ENCODE measurements at places on chromosomes 2 and 18.

DNA sequence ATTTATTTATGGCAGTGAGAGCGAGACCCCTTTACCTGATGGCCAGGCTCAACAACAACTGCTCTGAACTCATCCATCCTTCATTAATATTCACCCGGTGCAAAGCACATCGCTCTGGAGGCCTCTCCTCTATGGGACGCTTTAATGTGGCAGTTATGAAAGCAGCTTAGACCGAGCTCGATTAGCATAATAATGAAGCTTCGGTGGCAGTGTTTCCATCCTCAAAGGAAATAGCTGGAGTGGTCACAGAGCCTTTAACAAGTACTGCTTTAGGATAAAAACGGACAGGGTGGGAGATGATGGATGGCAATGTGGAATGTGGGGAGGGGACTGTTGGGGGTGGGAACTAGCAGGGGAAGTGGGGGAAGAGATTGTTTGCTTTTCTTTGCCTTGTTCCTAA, 243.9 kb downstream of the SLC4A3 start:
- no peak for DNase-seq

DNA sequence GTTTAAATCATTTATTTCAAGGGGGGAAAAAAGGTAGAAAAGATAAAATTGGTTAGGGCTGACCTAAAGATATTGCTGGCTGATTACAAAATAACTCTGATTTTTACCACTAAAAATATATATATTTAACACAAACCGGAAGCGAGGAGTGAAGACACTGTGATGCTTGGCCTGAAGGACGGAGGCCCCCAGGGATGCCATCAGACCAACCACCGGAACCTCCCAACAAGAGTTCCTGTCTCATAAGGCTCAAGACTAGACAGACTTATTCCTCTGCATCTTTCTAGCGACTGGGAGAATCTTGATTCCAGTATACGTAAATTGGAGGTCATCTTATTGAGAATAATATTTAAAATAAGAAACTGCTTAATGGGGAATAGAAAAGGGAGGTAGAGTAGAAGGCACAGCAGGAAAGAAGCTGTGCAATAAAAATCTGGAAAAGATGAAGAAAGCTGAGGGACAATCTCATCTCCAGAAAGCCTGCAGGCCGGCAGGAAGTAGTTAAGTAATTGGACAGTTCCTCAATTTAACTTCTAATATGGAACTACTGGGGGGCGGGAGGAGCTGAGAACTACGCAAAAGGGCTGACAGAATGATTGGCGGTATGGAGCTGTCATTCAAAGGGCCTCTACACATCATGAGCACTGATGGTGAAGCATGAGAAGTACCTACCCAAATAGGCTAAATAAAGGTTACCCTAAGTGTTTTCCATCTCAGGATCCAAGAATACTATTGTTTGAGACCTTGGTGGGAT, 91.1 kb downstream of the DTNB start:
- no peak for DNase-seq

DNA sequence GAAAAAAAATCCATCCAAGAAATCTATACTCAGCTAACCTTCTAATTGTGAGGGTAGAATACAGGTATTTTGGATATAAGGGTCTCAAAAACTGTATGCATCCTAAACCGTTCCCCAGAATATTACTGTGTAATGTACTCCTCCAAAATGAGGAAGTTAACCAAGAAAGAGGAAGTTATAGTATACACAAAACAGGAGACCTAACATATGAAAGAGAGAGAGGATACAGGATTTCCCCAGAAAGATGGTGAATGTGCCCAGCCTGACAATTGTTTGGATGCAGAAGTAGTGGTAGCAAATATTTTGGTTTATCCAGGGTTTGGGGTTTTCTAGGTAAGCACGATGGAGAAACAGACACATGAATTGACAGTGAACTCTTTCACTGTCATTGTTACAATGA, 50.6 kb downstream of the GALNT3 start:
- no peak for DNase-seq

GRCh38 chr2:25794544-25795276, 83.6 kb downstream of the ASXL2 start:
- DNase-seq, result no peak

DNA sequence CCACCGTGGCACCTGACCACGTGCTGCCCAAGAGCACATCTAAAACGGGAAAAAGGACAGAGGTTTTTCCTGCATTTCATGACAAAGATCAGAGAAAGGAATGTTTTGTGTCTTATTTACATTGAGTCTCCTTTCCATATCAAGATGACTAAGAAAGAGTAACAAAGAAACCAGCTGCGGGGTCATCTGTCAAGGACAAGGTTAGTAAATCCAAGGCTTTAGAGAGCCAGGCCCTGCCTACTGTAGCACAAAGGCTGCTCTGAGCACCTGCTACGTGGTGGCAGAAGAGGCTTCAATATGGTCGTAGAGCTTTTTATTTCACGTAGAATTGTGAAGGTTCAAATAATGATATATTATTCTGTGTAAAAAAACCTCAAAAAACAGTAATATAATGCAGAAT, 51.0 kb downstream of the PRELID3A start:
- DNase-seq, result no peak

- DNase-seq, result no peak
Observed at GRCh38 chr18:8516371-8517250, 92.6 kb upstream of the RAB12 start.

DNA sequence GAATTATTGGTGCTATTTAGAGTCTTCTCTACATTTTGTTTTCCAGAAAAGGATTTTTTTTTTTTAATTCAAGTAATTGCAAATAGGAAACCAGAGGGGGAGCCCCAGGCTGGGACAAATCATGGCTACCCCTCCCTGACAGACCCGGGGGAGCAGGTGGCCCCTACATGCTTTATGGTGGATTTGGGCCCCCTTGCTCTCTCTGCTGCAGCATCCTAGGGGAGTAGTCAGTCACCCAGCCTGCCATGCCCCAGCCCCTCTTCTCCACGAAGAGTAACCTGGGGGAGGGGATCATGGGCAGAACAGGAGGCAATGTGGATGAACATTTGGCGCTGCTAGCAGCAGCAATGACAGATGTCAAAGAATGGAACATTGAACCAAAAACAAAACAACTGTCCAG, 4.6 kb downstream of the C2orf81 start:
- no peak for DNase-seq

GRCh38 chr18:21163647-21164547, 52.3 kb upstream of the ROCK1 start:
- no peak for DNase-seq

DNA sequence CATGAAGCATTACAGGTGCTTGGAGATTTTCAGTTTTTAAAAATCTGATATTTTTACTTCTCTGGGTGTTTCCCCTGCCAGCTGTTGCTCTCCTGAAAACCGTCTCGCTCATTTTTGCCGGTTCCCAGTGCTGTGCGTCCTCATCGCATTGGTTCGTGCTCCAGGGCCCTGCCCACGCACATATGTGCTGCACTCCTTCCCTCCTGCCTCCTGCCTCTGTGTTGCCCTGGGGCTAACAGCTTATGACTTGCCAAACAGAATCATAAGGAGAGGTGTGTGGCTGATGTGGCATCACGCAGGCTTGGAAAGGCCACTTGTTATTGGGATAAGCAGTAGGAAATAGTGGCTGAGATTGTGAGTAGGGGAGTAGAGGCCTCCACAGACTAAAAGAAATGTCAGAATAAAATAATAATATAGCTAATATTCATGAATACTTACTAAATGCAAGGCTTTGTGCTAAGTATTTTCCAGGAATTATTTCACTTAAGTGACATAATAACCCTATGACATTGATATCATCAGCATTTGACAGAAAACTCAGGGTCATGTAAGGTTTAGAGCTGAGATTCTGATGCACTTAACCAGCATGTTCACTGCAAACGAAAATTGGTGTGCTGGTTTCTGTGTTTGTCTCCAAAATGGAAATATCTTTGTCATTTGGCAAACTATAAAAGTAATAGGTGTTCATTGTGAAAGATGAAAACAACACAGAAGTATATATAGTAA, 53.5 kb downstream of the SLC4A1AP start:
- no peak for DNase-seq

DNA sequence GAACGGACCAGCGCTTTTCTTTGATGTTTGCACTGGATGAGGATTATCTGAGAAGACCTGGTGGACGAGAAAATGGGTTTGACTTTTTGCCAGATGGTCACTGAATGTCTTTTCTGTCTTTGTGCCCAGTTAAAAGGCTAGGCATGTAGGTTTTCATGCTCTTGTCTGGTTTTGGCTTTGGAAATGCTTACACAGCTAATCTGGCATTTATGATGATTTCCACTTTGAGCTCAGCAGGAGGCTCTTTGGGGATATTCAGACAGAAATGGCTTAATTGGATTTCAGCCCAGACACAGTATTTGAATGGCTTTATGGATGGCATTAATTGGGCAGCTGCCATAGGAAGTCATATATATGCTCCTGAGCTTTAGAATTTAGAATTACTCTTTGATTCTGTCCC, 59.6 kb downstream of the NCK2 start:
- DNase-seq, result no peak

- no peak for DNase-seq
Observed at GRCh38 chr2:43831543-43832294, 6.9 kb downstream of the ABCG5 start.

DNA sequence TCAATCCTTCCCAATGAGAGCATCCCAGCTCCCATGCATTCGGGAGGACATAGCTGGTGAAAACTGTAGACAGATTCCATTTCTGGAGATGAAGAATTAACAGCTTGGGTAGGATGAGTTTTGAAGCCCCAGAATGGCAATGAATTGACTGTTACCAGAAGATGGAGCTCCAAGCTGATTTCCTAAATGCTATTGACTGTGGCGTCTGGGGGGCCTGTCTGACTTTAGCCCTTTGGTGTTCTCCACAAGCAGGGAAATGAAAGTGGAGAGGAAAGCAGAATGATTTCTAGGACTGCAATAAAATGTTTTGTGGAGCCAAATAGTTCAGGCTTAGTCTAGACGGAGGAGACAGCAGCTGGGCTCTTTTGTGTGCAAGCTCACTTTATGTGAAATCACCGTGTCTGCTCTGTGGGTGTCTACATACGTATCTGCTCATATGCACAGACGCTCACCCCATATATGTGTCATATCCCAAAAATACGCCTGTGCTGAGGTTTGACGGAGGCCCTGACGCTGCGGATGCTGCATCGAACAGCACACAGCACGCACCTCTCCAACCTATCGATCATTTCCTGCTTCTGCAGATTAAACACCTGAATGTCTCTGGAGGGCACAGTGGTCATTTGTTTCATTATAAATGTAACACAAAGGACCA, 166.4 kb upstream of the PXDN start:
- DNase-seq, result no peak

DNA sequence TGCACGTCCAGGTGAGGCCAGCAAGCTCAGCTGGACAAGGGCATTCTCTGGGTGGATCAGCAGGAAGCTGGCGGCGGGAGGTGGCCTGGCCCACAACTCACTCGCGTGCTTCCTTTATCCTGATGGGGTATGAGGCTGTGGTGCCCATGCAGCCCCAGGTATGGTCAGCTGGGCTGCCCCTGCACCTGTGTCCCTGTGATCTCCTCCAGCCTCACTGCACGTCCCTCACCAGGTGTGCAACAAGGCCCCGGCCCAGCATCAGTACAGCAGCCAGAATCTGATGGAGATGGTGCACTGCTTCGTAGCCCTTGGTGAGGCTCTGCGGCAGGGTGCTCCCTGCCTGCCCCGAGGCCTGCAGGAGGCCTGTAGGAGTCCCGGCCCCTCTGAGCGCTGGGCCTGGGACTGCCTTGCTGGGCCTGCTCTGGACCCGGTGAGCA, 17.6 kb downstream of the MROH2A start:
- no peak for DNase-seq

DNA sequence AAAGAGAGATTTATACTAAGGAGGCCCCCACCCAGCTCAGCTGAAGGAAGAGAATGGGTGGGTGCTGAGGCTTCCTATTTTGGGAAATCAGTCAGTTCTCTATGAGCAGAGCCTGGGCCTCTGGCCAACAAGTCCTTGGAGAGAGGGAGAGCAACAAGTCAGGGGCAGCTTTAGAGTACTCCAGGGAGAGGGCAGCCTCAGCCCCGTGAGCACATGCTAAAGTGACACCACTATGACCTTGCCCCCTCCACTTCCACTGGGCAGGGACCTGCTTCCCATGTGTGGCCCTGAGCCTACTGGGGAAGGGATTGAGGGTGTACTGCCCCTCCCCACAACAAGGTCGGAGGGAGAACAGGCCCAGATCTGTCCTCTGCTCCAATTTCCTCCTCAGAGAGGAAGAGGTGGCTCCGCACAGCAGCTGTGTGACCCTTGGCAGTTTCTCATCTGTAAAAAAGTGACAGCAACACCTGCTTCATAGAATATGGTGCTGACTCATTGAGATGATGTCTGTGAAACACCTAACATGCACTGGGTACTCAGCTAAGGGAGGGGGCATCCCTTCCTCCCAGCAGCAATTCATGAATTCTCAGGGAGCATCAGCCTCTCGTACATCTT, 72.9 kb downstream of the CLHC1 start:
- no peak for DNase-seq

DNA sequence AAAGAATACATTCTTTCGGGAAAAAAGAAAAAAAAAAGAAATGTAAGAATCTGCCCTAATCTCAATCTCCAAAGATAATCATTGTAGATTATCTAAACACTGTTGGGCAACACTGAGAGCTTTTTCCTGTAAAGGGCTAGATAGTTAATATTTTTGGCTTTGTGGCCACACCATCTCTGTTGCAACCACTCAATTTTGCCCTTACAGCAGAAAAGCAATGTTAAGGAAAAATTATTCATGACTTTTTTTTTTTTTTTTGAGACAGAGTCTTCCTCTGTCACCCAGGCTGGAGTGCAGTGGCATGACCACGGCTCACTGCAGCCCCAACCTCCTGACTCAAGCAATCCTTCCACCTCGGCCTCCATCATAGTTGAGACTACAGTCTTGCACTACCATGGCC, 17.3 kb upstream of the FZD5 start:
- no peak for DNase-seq

DNA sequence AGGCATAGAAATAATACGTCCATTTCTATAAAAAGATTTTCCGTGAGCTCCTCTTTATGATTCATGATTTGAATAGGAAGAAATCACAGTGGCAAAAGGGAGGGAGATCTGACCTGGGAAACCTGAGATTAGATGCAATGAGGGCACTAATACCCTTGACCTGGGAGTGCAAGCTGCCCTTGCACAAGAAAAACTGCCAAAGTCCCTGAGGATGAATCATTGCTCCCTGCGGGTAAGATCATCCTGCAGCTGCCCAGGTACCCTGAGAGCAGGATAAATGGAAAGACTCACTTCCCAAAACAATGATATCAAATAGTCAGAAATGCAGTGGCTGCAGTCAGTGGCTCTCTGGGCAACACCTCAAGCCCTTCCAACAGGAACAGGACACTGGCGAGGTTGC, 11.6 kb downstream of the FHL2 start:
- no peak for DNase-seq

DNA sequence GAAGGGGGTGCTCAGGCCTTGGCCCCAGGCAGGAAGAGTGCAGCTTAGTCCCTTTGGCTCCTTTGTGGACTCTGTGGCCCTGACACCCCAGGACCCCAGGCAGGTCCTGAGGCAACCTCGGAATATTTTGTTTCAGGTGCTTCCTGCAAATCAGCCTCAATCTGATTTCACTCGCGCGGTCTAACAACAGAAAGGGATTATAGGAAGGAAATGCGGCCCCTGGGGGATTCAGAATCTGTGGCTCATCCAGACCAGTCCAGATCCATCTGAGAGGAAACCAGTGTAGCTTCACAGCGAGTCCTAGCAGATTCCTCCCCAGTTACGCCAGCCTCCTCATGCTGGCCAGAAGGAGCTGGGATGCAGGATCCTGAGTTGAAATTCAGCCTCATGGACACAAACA, 59.5 kb upstream of the YWHAQ start:
- no peak for DNase-seq
